ENCODE measurements at places on chromosomes 3 and 15.

GRCh38 chr3:124973290-124973689, 38.7 kb upstream of the MUC13 start:
- DNase-seq, result no peak

DNA sequence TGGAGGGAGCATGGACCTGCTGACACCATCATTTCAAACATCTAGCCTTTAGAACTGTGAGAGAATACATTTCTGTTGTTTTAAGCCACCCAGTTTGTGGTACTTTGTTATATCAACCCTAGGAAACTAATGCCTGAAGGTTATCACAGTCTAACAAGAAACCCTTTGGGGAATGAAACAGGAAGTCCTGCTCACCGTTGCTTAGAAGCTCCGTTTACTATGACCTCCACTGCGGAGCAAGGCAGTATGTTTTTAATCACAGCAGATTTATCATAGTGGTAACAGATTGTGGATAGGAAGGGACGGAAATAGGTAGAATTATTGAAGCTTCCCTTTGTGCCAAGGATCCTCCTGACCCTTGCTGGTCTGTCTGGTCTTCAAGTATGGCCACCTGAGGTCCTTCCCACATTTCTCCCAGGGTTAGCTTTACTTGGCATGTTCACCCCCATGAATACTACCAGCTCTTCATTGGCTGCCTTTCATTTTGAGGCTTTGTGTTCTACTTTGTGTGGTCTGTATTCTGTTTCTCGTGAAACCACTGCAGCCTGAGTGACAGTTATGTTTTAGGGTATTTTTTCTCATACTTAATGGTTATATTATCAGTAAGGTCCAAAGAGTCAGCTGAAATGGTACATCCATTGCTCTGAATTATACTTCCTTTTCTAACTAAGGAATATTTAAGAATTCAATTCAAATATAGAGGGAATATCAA, 201.6 kb downstream of the CHST2 start:
- DNase-seq, result no peak

GRCh38 chr3:5136211-5136918, 14.3 kb downstream of the ARL8B start:
- peak; percentile 32 for DNase-seq

GRCh38 chr15:41811432-41812195, 16.3 kb upstream of the JMJD7 start:
- peak; percentile 83 for DNase-seq

DNA sequence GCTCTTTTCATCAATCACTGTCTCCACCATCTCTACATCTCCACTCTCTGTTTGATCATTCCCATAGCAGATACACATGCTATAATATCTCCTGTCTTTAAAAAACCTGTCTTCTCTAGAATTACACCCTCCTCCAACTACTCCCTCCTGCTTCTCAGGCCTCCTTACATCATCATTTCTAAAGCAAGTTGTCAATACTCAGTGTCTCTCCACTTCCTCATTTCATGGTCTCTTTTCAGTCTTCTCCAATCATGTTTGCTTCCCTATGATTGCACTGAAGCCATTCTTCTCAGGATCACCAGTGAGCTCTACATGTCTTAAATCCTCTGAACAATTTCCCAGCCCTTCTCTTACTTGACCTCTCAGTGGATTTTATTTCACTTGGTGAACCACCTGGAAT, 87.0 kb upstream of the ZNF280D start:
- no peak for DNase-seq

GRCh38 chr3:173983343-173983742, 585.8 kb downstream of the NLGN1 start:
- DNase-seq, result no peak

DNA sequence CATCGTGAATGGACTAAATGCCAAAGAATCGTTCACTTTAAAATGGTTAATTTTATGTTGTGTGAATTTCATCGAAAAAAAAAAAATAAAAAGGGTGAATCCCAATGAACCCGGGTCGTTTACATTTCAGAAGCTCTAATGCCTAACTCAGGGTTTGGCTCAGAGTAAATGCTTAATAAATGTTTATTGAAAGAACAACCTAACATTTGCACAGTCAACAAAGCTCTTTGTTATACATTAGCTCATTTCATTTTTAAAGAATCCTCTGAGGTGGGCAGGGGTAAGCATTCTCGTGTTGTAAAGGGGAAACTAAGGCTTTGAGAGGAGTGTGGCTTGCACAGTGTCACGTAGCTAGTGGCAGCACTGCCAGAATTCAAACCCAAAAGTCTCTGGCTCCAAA, 109.5 kb downstream of the RPLP1 start:
- no peak for DNase-seq

- DNase-seq, result no peak
Measured at GRCh38 chr3:11826628-11827265, 19.9 kb downstream of the TAMM41 start.

DNA sequence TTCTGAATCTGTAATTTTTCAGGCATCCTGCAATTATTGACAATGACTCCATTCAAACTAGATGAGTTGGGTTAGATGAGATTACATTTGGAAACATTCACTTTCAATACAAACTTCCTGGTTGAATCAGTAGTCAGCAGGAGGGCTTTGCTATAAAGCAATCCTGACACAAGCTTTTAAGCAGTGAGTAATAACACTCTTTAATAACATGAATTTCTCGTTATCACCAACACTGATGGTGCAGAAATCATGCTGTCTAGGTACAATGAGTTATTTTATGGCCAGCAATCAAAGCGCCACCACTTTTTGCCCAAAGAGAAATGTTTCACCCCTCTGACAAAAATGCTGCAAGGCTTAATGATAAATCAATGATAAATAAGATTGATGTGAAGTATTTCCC, 474.8 kb upstream of the CNTN4 start:
- DNase-seq, result no peak

- DNase-seq, result peak; percentile 58
Measured at GRCh38 chr15:91099995-91100813, at the start of gene SV2B. SV2B (plus strand) TSS chr15:91100257; CDS start chr15:91226264, 126,007 bp downstream.

GRCh38 chr3:125150525-125151441, 61.8 kb downstream of the SLC12A8 start:
- peak; percentile 81 for DNase-seq

All from activated CD4-positive, alpha-beta T cell treated with anti-CD3 and anti-CD28 coated beads for 48 hours (primary cell).